ENCODE measurements at places on chromosomes 2 and 18.

DNA sequence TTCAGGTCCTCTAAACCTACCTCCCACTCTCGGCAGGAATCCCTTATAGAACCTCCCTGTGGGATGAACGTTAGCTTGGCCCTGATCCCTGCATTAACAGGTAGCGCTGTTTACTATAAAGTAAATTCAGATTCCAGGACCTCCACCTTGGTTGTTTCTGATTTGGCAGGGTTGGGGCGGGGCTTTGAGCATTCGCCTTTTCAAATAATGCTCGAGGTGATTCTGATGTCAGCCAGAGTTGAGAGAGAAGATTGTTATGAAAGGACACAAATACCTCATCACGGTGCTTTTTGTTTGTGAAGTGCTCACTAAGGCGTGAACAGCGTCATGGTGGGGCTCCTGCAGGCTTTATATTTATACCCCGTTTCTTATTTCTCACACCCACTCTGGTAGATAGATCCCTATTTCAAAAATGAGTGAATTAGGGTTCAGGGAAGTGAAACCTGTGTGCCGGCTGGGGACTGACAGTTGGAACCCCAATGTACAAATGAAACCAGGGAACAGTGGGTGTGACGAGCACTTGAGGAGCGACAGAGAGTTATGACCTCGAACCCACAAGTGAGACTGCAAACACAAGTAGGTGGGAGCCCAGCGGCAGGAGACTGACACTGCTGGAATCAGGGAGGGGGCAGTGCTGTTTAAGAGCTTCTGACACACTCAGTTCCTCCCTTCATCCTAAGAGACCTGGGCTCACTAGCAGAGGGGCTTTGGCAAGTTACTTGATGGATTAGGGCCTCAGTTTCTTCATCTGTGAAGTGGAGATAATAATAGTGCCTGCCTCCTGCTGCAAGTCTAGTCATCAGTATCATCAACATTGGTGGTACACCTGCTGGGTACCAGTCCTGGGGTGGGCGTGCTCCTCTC lies 14.2 kb upstream of the CXCR4 start:
- DNase-seq = no peak

DNA sequence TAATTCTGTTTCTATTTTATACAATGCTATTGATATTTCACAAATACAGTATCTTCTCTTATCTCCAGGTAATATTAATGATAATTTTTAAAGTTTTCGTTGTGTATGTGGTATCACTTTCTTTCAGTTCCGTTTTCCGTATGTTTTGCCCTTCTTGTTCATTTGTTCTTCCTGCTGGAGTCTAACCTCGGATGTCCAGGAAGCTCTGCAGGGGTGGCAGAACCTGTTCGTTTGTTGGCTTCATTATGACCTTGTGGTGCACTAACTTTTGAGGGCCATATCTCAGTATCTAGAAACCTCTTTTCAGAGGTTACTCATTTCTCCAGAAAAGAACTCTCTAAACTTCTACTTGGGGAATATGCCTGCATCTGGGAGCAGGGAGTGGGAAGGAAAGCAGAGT lies 134.5 kb downstream of the NBAS start:
- no peak for DNase-seq

DNA sequence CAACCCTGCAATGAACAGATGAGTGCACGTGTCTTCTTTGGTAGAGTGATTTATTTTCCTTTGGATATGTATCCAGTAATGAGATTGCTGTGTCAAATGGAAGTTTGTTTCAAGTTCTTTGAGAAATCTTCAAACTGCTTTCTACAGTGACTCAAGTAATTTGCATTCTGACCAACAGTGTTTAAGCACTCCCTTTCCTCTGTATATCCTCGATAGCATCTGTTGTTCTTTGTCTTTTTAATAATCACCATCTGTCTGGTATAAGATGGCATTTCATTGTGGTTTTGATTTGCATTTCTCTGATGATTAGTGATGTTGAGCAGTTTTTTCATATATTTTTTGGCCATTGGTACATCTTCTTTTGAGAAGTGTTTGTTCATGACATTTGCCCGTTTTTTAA lies 1608.3 kb upstream of the ZEB2 start:
- no peak for DNase-seq

DNA sequence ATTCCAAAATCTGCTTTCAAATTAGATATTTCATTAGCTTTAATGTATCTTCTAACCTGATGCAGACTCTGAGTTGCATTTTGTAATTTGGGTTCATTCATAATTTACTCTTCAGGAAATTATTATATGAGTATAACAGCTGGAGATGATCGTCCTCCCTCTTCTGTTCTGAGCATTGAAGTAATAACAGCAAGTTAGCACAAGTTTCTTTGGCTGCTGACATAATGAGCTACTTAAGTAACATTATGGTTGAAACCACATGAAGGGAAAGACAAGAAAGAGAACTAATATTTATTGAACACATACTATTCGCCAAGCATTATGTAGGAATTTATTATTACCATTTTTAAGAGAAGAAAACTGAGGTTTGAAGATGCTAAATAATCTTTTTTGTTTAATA lies 75.1 kb downstream of the CPO start:
- DNase-seq = no peak

- no peak for DNase-seq
Observed at GRCh38 chr18:35114305-35114704, 73.1 kb downstream of the MAPRE2 start.

- DNase-seq = no peak
Observed at GRCh38 chr2:3493615-3494007, 25.7 kb downstream of the ADI1 start.

GRCh38 chr2:16900405-16901025 lies 234.9 kb upstream of the CYRIA start:
- no peak for DNase-seq

DNA sequence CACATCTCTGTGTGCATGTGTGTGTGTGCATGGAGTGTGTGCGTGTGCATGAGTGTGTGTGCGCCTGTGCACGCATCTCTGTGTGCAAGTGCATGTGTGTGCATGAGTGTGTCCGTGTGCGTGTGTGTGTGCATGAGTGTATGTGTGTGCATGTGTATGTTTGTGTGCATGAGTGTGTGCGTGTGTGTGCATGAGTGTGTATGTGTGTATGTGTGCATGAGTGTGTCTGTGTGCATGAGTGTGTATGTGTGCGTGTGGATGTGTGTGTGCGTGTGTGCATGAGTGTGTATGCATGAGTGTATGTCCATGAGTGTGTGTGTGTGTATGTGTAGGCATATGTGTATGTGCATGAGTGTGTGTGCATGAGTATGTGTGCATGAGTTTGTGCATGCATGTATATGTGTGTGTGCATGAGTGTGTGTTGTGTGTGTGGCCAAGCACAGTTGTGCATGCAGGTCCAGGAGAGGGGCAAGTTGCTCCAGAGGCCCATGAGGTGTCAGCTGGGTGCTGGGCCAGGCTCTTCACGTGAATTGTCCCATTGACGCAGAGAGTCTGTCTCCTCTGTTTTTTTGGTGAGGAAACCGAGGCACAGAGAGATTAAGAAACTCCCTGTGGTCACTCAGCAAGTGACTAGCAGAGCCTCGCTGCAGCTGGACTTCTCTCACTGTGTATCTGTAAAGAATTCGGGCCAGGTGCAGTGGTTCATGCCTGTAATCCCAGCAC lies 75.5 kb downstream of the ASB1 start:
- no peak for DNase-seq

GRCh38 chr2:80869858-80870438 lies 565.4 kb upstream of the LRRTM1 start:
- no peak for DNase-seq

- DNase-seq = peak; percentile 31
Observed at GRCh38 chr2:163558251-163559021, 177.4 kb downstream of the FIGN start.

DNA sequence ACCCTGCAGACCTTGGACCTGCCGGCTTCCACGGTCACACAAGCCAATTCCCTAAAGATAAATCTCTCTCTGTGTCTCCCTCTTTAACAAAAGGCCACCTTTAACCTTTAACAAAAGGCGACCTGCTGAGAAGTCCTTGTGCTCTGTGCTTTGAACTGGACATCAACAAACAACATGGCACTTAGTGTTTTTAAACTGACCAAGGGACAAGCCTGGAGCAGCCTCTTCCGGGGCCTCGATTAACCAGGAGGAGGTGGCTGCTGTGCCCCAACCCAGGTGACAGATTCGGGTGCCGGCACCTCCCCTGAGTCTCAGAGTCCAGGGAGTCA lies 135.3 kb downstream of the RTP5 start:
- no peak for DNase-seq

GRCh38 chr2:193141-193671 lies 70.6 kb downstream of the SH3YL1 start:
- DNase-seq = no peak

DNA sequence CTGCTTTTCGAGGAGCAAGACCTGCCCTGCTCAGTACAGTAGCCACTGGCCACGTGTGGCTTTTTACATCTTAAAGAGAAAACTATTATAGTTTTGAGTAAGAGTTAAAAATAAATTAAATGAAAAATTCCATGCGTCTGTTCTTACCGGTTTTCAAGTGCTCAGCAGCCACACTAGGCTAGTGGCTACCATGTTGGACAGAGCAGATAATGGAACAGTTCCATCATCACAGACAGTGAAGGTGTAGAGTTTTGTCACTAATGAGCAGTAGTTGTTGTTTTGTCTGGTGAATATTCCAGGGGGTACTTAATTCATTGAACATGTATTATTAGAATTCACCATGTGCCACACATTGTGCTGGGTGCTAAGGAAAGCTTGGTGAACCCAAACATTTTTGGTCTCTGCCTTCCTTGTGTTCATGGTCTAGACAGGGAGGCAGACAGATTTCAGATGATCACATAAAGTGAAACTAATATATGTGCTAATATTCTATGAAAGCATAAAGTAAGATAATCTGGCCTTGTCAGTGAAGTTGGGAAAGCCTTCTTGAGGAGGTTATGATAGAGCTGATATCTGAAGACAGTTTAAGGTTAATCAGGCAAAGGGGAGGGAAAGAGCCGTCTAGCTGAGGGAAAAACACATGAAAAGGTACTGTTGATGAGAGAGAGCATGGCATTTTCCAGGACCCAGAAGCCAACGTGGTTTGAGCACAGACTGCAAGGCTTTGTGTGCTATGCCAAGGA lies 1.4 kb downstream of the ALMS1 start:
- DNase-seq = no peak

DNA sequence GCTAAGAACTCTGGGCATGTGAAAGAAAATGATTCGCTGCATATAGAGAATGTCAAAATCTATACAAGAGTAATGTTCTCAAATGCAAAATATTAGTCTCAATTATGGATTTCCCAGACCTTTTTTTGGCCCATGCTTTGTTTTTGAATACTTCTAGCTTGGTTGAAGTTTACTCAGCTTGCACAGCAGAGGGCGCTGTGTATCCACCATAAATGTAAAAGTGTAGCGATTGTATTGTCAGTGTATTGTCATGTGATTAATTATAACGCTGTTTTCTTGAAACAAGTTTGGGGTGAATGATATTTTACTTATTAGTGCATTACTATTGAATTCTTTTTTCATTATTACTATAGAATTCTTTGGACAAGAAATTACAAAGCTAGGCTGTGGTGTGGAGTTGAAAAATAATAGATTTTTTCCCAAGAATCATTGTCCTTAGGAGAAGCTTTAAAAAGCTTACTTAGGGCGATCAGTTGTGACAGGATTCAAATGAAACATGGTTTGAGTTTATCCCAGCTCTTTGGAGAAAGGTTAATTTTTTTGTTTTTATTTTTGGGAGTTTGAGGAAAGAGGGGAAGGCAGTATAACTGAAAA lies 98.3 kb downstream of the PIK3C3 start:
- DNase-seq = no peak

GRCh38 chr2:228180181-228181097 lies 1.0 kb downstream of the SPHKAP start:
- peak; percentile 39 for DNase-seq

- no peak for DNase-seq
Observed at GRCh38 chr2:71559828-71560637, 106.7 kb downstream of the DYSF start.

- no peak for DNase-seq
Observed at GRCh38 chr18:42758852-42759251, 356.6 kb downstream of the RIT2 start.

DNA sequence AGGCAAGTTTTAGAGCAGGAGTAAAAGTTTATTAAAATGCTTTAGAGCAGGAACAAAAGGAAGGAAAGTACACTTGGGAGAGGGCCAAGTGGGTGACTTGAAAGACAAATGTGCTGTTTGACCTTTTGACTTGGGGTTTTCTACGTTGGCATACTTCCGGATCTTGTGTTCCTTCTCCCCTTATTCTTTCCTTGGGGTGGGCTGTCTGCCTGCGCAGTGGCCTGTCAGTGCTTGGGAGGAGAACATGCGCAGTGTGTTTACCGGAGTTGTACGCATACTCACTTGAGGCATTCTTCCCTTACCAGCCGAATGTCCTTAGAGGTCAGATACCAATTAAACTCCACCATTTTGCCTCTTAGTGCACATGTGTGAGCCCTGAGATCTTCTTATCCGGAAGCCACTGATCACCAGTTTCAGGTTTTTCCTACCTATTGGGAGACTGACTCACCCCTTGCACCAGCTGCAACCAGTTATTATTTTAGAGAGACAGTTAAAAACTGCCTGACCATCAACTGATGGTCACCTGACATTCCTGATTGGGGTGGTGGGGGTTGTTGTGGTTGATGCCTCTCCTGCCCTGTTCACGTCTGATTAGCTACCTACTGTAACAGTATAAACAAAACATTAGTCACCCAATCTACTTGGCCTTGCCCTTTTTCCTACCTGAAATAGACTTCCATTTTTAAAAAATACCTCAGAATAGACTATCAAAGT lies 67.5 kb downstream of the NYAP2 start:
- no peak for DNase-seq

DNA sequence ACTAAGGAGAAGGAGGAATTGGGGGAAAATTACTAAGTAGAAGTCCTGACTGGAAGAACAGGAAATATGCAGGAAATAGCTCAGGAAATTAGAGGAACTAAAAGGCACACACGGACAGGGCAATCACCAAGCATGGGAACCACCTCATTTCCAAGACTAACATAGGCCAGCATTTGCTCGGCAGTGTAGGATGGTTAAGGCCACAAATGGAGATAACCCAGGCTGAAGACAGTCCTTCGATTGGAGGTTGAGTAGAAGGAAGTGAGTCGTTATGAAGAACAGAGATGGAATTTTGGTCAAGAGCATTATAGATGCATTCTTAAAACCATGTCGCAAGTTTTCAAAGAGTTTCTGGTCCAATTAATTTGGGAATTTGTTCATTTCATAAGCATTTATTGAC lies 401.4 kb downstream of the ALK start:
- no peak for DNase-seq

DNA sequence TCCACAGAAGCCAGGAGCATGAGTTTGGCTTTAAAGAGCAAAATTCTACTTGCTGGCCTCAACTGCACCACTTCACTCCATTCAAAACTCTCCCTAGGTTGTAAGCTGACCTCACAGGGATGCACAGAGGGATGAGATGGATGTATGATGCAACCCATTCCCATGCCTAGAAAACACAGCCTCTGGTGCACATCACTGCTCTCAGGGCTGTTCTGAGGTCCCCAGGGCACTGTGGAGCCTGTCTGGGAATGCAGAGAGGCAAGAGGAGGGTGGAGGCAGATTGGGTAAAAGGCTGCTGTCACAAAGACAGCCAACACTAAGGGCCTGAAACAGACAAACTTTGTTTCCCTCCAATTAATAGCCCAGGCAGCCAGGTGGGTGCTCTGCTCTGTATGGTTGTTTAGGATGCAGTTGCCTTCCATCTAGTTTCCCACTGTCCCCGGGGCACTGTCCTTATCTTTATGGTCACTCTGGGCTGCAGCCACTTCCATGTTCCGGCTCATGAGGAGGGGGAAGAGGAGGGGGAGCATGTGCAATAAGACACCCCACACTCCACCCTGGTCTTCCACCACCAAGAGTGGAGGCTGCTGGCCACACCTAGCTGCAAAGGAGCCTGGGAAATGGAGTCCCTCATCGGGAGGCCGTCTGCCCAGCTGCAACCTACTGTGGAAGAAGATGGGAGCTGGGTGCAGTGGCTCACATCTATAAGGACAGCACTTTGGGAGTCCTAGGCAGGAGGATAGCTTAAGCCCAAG lies 7.0 kb downstream of the GPR45 start:
- DNase-seq = no peak

All from NCI-H187 treated with DMSO at 0.1 percent for 48 hours (cell line).